ENCODE measurements at places on chromosomes 11 and 22. TPM values are rescaled to one million over a fixed set of nuclear protein-coding genes. Genes with fewer than 3 reads are reported as not detected.

ENTHD1 gene
- not detected for total RNA-seq

- no peak for DNase-seq
Observed at GRCh38 chr22:37205046-37205445, 7.2 kb downstream of the SSTR3 start.

- no peak for DNase-seq
Observed at GRCh38 chr22:37146051-37146385, 3.7 kb downstream of the IL2RB start.

- no peak for DNase-seq
Observed at GRCh38 chr11:115220911-115221310, 283.3 kb downstream of the CADM1 start.

- peak; percentile 58 for DNase-seq
Observed at GRCh38 chr11:66614073-66614472, 2.4 kb upstream of the RBM14 start.

GRCh38 chr22:21735200-21736083, at the start of gene YPEL1:
YPEL1 (minus strand) TSS chr22:21735794; CDS start chr22:21710744, 25,050 bp downstream.
- peak; percentile 99 for DNase-seq

DNA sequence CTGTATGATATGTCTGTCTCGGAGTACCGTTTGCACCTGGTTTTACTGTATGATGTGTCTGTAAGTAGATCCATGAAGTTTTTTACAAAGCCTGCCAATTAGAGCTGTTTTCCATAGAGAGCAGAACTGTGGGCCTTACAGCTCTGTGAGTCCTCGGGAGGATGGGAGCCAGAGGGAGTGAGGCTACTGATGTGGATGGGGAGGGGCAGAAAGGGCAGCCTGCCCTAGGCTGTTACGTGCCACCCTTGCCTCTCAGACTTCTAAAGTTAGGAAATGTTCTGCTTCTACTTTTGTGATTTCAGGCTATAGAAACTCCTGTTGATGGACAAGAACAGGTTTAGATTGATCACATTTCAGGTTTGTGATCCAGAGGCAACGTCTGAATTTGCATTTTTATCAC, 105.2 kb downstream of the PPP6R3 start:
- no peak for DNase-seq

DNA sequence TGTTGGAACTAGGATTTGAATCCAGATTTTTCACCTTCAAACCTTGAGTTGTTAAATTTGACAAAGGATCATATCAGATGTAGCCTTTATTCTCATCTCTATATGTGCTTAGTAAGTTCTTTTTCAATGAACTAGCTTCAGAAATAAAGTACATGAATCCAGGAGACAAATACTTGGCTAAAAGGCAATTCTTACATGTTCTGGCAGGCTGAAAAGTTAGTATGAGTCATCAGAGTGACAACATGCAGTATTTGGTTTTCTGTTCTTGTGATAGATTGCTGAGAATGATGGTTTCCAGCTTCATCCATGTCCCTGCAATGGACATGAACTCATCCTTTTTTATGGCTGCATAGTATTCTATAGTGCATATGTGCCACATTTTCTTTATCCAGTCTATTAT, 40.4 kb downstream of the BBOX1 start:
- DNase-seq: no peak

DNA sequence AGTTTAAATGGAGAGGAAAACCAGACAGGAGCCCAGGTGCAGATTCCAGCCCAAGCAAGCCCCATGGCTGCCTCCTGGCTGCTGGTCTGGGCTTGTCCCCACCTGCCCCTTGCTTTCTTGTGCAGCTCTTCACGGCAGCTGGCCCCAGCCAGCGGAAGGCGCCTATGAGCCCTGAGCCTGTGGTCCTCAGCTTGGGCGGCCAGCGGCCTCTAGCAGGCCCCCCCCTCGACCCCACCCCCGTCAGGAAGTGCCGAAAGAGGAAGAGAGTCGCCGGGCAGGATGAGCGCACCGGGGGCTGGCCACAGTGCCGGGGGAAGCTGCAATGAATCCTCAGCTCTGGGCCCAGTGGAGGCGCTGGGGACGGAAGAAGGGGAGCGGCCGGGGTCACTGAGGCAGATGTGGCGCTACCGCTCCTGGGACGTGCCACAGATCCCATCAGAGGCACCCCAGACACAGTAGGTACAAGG, 2.1 kb upstream of the DGKZ start:
- no peak for DNase-seq

CRELD2 gene
- total RNA-seq: 65.1 TPM

DNA sequence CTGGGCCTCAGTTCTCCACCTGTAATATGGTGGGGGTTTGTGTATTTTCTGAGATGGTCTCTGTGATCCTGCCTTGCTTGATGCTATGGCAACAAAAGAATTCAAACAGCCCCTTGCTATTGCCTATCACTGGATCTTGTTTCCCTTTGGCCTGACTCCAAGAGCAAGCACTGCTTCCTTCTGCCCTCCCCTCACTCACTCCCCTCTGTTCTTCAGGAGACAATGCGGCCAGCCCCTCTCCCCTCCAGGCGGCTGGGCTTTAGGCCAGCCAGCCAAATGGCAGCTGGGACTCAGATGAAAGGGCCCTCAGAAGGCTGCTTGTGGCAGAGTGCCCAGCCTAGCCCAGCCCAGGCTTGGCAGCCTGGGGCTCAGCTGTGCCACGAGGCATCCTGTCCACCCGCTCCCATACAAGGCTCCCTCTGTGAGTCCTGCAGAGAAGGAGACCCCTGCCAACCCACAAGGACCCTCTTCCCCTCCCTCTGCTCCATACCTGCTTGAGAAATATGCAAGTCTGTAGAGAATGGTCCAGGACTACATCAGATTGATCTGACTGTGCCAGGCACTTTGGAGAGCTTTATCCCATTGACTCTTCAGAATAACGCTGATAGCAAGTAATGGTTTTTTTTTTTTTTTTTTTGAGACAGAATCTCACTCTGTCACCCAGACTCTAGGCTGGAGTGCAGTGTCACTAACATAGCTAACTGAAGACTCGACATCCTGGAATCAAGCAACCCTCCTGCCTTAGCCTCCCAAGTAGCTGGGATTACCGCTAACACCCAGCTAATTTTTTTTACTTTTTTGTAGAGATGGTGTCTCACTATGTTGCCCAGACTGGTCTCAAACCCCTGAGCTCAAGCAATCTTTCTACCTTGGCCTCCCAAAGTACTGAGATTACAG, 7.6 kb upstream of the KCTD14 start:
- peak; percentile 66 for DNase-seq

SHANK3 gene
- 22.8 TPM for total RNA-seq

DNA sequence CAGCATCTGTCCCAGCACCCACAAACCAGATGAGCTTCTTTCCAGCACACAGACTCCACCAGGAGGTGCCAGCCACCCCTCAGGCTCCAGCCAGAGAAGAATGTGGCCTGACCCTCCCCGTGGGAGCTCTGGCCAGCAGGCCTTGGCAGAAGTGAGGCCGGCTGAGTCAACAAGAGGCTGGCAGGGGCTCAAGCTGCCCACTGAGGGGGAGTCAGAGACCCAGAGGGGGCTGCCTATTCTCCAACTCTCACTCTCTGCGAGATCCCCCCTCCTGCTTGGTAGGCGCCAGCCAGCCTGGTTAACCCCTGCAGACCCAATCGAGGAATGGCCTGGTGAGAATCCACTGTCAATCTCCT, 10.6 kb upstream of the CDC42EP1 start:
- DNase-seq: peak; percentile 85

OR5L1 gene
- not detected for total RNA-seq

DNA sequence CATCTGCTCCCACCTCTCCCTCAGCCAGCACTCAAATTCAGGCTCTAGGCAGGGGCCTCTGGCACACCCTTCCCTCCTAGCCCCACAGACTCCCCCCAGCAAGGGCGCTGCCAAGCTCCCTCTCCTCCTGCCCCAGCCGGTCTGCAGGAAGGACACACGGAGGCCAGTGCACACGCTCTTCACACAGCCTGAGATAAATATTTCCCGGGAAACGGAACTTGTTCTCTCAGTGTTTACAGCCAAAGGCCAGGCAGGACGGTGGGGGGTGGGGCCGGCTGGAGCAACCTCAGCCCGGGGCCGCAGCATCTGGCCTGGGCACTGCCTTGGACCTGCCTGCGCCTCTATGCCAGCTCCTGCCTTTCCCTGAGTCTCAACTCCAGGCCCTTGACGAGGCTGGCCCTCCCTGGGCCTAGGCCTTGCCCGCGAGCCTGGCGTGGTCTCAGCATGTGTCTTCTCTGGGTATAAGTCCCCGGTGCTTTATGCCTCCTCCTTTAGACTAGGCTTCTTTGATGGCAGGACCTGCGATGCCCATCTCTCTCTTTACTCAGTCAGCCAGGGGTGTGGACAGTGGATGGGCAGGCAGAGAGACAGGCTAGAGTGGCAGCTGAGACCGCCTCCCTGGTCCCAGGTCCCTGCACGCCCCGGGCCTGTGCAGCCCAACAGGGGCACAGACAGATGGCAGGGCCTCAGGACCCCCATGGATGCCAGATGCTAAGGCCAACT, 48.4 kb downstream of the PDE2A start:
- peak; percentile 80 for DNase-seq

OR56A1 gene
- total RNA-seq: not detected

GRCh38 chr11:31796499-31797189, 14.5 kb downstream of the PAX6 start:
- no peak for DNase-seq

- DNase-seq: no peak
Observed at GRCh38 chr11:130513132-130513531, 64.7 kb downstream of the ADAMTS15 start.

DNA sequence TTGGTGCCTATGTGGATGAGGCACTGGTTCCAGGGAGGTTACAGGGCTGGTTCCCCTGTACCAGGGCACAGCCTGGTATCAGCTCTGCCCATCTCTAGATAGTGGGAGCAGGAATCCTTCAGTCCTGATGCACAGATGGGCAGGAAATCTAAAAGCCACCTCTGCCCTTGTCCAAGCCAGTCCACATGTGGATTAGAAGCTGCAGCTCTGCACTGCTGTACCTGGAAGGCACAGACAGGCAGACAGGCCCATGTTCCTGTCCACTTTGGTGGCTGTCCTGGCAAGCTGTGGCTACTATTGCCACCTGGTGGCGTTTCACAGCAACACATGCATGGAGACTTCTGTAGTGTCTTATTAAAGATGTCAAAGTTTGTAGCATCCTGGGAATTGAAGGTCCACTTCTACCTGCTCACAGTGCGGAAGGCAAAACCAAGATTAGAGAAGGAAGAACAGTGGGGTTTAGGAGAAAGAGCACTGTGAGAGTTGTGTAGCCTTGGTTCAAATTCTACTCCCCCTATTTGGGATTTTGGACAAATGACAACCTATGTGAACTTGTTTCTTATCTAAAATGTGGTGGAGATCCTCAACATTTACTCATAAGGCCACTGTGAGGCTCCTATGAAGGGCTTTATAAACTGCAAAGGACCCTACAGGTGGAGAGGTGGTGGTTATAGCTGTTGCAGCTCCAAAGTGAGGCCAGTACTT, 30.1 kb downstream of the NAV2 start:
- DNase-seq: peak; percentile 85

DNA sequence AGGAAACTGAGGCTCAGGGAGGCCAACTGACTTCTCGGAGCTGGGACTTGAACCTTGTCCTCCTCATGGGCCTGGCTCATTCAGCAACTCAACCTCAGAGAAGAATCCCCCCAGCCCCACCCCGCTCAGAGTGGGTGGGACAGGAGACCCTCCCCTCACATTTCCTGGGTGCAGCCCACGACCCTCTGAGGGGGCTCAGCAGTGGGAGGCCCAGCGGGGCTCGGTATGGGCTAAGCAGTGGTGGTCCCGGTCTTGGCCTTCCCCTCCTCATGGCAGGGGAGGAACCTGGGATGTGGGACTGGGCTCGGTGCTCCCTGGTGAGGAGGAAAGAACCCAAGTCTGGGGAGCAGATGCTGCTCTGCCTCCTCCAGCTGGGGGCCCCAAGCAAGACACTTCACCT, 14.2 kb upstream of the CABP7 start:
- DNase-seq: no peak

TRIM49 gene
- not detected for total RNA-seq

- DNase-seq: no peak
Observed at GRCh38 chr11:107702723-107703122, 9.1 kb downstream of the SLN start.

GRCh38 chr11:132073787-132074186, 703.4 kb downstream of the NTM start:
- DNase-seq: no peak

GRCh38 chr22:43262990-43263644, 76.2 kb upstream of the TTLL12 start:
- peak; percentile 79 for DNase-seq

- DNase-seq: no peak
Observed at GRCh38 chr11:134364261-134364660, 32.5 kb downstream of the GLB1L2 start.

DNA sequence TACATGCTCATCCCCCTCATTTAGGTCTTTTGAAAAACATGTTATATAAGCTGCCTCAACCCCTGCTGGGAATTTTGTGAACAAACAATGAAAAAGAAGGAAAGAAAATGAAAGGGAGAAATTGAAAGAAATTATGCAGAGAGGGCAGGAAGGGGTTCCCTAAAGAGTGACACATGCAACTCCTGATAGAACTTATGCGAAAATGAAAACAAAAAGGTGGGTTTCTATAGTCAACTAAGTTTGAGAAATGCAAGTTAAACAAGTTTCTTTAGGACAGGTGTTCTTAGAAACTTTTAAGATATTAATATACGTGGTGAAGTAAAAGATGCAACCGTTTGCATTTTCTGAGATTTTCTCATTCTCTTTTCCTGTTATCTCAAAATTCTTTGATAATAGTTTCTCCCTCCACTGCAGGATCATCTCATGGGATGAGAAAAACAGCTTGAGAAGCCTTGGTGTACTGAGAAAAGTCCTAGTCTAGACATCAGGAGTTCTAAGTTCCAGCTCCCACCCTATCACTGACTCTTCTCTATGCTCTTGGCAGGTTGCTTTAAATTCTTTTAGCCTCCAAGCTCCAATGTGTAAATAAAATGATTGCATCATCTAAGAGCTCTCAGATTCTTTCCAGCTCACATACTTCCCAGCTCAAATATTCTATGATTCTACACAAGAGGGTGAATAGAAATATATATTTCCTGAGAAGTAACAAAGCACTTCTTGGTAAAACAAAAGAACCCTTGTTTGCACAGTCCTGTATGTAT, 109.2 kb downstream of the FAM76B start:
- DNase-seq: no peak

DNA sequence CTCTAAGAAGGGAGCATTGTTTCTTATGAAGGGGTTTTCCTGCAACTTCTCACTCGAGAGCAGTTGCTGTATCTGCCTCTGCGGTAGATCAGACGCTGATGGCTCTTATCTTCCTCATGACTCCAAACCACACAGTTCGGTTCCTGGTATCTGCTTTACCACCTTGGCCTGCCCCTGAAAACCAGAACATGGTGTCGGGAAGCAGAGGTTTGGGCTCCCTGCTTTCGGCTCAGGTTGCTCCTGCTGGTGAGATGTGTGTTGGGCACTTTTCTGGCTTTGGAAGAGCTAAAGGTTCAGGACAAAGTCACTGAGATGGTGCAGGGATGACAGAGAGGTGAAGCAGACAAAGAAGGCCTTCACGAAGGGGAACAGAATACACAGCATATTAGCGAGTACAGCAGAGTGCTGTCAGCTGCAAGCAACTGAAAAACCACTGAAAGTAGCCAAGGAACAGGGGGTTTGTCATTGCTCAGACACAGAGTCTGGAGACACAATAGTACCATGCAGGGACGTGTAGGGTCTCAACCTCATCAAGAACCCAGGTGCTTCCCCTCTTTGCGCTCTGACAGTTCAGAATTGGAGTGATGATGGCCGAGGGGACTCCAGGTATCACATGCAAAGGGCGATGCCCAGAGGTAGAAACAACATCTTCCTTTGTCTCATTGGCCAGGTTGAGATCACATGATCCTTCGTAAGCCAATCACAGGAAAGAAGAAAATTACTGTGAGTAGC, 11.9 kb upstream of the CSF2RB start:
- DNase-seq: no peak

DBX1 gene
- total RNA-seq: not detected

ILK gene
- 41.1 TPM for total RNA-seq

PLAAT5 gene
- total RNA-seq: not detected

Measured in left lobe of liver (tissue), 2 donors.